ENCODE measurements at places on chromosomes 7 and 10. TPM values are rescaled to one million over a fixed set of nuclear protein-coding genes. Genes with fewer than 3 reads are reported as not detected.

GLI3 gene
- total RNA-seq: 16.3 TPM

- no peaks in the 10 kb centered on the region for H3K27me3 ChIP-seq
- no peak for DNase-seq
- no peaks in the 10 kb centered on the region for H3K36me3 ChIP-seq
- no peaks in the 10 kb centered on the region for H3K4me1 ChIP-seq
- no peak overlapping the region for H3K4me3 ChIP-seq
Observed at GRCh38 chr7:40447345-40447744, 312.5 kb downstream of the SUGCT start.

DNA sequence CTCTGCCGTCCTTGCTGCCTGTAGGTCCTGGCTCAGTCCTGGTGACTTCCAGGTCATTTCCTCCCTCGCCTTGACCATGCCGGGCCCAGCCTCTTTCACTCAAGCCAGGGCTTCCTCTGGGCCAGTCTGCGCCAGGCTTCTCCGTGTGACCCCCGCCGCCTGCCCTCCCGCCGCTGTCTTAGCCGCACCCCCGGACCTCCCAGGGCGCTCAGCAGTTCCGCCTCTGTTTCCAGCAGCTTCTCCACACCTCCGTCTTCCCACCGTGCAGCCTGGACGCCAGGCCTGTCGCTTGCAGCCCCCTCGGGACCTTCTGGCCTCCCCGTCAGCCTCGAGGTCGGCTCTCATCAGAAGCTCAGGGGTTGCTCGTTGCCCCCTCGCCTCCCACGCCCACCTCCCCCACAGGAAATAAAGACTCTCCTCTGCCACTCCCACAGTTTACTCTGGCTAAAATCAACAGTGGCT lies 123.0 kb upstream of the FZD8 start:
- H3K36me3 ChIP-seq: no peaks in the 10 kb centered on the region
- H3K27ac ChIP-seq: no peak overlapping the region
- H3K27me3 ChIP-seq: no peaks in the 10 kb centered on the region
- no peaks in the 10 kb centered on the region for H3K4me1 ChIP-seq
- H3K4me3 ChIP-seq: no peak overlapping the region
- DNase-seq: peak; percentile 26

GRCh38 chr7:22447762-22448161 lies 52.2 kb downstream of the STEAP1B start:
- no peak overlapping the region for H3K4me3 ChIP-seq
- H3K27ac ChIP-seq: no peak overlapping the region
- H3K27me3 ChIP-seq: no peaks in the 10 kb centered on the region
- no peak for DNase-seq

HOXA4 gene
- total RNA-seq: 3.3 TPM

Measured in adrenal gland (tissue), 19 donors.